ENCODE measurements at places on chromosomes 2 and 18.

DNA sequence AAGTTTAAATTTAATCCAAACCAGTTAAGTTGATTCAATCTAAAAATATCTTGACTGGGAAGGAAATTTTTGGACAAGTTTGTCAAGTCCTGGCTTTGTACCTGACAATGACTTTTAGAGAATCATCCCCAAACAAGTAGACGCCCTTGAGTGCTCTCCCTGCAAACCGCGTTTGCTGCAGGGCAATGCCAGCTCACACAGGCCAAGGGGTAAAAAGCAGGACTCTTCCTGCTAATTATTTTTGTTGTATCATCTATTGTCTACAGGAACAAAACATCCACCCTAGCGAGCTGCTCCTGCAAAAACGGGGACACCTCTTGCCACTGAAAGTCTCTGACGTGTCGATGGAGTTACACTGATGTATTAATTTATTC lies 10.9 kb downstream of the ID2 start:
- no peak overlapping the region for H3K27ac ChIP-seq
- peaks cover 14% of the 10 kb centered on the region for H3K27me3 ChIP-seq
- DNase-seq: no peak
- H3K4me1 ChIP-seq: no peaks in the 10 kb centered on the region

DNA sequence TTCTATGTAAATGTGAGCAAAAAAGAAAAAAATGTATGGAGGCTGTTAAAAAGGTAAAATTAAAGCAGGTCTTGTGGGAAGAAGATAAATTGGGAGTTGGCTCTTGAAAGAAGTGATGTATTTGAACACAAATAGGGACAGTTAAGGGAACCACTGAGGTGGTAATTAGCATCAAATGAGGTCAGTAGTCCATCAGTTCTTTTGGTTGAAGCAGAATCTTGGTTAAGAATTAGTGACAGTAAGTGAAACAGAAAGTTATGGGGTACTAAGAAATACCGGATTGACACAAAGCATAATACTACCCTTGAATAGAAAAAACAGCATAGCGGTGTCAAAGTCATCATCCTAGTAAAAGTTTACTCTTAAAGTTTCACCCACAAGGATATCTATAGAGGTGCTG lies 352.6 kb upstream of the VRK2 start:
- H3K36me3 ChIP-seq: peaks cover 1% of the 10 kb centered on the region
- no peak overlapping the region for H3K4me3 ChIP-seq
- H3K4me1 ChIP-seq: no peaks in the 10 kb centered on the region
- no peak overlapping the region for H3K27ac ChIP-seq

DNA sequence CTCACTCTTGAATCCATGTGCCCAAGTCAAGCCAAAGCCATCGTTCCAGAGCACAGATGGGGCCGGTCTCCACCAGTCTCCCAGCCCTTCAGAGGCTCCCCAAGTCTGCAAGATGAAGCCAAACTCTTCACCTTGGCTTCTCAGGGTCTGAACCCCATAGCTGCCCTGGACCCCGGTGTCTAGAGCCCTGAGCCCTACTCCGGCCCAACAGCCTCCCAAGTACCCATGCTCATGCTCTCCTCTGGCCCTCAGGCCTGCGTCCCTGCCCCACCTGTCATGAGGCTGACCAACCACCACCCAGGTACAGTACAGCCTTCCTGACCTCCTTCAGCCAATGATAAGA lies 46.0 kb downstream of the ZNF516 start:
- DNase-seq: no peak
- peaks cover 6% of the 10 kb centered on the region for H3K36me3 ChIP-seq
- no peak overlapping the region for H3K4me3 ChIP-seq
- peaks cover 68% of the 10 kb centered on the region for H3K4me1 ChIP-seq

DNA sequence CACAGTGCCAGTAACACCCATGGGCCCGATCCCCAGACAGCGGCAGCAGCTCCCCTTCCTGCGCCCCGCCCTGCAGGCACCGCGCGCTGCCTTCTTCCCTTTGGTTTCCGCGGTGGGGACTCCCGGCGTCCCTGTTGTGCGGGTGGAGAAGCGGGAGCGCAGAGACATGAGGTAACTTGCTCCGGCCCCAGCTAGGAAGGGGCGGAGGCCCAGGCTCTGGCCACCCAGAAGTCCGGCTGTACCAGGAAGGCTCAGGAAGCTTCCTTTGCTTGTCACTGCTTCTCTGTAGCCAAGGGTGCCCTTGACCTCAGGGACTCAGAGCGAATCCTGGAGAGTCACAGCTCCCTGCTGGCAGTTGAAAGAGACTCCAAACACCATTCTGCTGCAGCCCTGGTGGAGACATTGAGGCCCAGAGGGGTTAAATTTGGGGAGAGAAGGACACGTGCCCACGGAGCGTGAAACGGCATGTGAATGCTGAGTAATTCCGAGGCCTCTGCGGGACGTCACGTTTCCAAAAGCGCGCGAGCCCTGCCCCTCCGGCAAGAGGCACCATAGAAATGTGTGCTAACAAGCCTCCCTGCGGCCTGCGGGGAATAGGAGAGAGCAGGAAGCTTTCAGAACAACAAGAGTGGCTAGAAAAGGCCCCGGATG lies 6.7 kb upstream of the ADCY3 start:
- no peak overlapping the region for H3K27ac ChIP-seq
- no peaks in the 10 kb centered on the region for H3K4me1 ChIP-seq
- DNase-seq: no peak

GRCh38 chr2:150610670-150611279 lies 123.3 kb upstream of the RND3 start:
- H3K4me1 ChIP-seq: peaks cover 9% of the 10 kb centered on the region
- no peak overlapping the region for H3K27ac ChIP-seq
- peaks cover 5% of the 10 kb centered on the region for H3K27me3 ChIP-seq

GRCh38 chr2:176814740-176815367 lies 397.7 kb upstream of the HNRNPA3 start:
- H3K27ac ChIP-seq: no peak overlapping the region
- peaks cover 31% of the 10 kb centered on the region for H3K4me1 ChIP-seq
- no peak for DNase-seq
- H3K4me3 ChIP-seq: no peak overlapping the region
- peaks cover 6% of the 10 kb centered on the region for H3K27me3 ChIP-seq

Data from progenitor cell of endocrine pancreas (in vitro differentiated cells).